ENCODE measurements at places on chromosomes 1 and 21. TPM values are rescaled to one million over a fixed set of nuclear protein-coding genes. Genes with fewer than 3 reads are reported as not detected.

The LMX1A gene
- total RNA-seq, result not detected

The CCDC185 gene
- not detected for total RNA-seq

The CR2 gene
- not detected for total RNA-seq

The MYOCOS gene
- not detected for total RNA-seq

The PLA2G5 gene
- total RNA-seq, result not detected

The RPTN gene
- total RNA-seq, result not detected

The CHD5 gene
- 2.2 TPM for total RNA-seq

The TMEM79 gene
- 7.5 TPM for total RNA-seq

The CELSR2 gene
- 3.7 TPM for total RNA-seq

The SPRR4 gene
- total RNA-seq, result not detected

The HNRNPCL1 gene
- not detected for total RNA-seq

The KCNE2 gene
- not detected for total RNA-seq

The TOMM20 gene
- total RNA-seq, result 133 TPM

The LCE1F gene
- total RNA-seq, result not detected

The MTR gene
- 6.7 TPM for total RNA-seq

The C1orf210 gene
- not detected for total RNA-seq

The LORICRIN gene
- not detected for total RNA-seq

The LSS gene
- total RNA-seq, result 14.7 TPM

The RIPPLY3 gene
- total RNA-seq, result 0.59 TPM

The RNU1-3 gene
- total RNA-seq, result 9.0 TPM

The OR14K1 gene
- total RNA-seq, result not detected

The C1QB gene
- not detected for total RNA-seq

The COL11A1 gene
- total RNA-seq, result 1.7 TPM

The FCAMR gene
- not detected for total RNA-seq

The PLA2G2F gene
- total RNA-seq, result not detected

The SPSB1 gene
- total RNA-seq, result 34.3 TPM

The CNKSR1 gene
- total RNA-seq, result 0.31 TPM

The RIMS3 gene
- 1.0 TPM for total RNA-seq

The FBXO2 gene
- 6.1 TPM for total RNA-seq

The ESRRG gene
- total RNA-seq, result not detected

The LRRC39 gene
- total RNA-seq, result 0.06 TPM

The ATP1A2 gene
- total RNA-seq, result 0.15 TPM

The B3GALT5 gene
- 0.20 TPM for total RNA-seq
